Anterior cingulate cortex (tissue), 58 donors: ENCODE measurements at places on chromosomes 6 and 20.

GRCh38 chr6:165944002-165944466, 223.6 kb downstream of the TBXT start:
- no peak for DNase-seq

- DNase-seq = no peak
Observed at GRCh38 chr6:90619221-90619620, 32.3 kb upstream of the MAP3K7 start.

DNA sequence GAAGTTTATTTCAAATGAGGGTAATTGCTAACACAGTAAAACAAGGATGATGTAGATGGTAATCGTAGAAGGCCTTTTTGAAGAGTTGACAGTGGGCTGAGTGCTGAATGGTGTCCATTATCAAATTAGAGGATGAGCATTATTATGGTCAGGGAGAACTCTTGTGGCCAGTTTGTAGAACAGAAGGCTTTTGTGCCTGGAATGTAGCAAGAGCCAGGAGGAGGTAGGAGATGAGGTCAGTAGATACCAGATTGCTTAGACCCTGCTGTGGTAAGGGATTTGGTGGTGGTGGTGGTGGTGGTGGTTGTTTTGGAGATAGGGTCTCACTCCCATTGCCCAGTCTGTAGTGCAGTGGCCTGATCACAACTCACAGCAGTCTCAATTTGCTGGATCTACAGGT, 6.2 kb downstream of the CSE1L start:
- no peak for DNase-seq

GRCh38 chr6:38775870-38776269, 60.8 kb downstream of the DNAH8 start:
- DNase-seq = no peak

GRCh38 chr6:89675949-89676748, 37.6 kb upstream of the LYRM2 start:
- DNase-seq = no peak

GRCh38 chr6:139852488-139853140, 478.2 kb upstream of the CITED2 start:
- DNase-seq = no peak

DNA sequence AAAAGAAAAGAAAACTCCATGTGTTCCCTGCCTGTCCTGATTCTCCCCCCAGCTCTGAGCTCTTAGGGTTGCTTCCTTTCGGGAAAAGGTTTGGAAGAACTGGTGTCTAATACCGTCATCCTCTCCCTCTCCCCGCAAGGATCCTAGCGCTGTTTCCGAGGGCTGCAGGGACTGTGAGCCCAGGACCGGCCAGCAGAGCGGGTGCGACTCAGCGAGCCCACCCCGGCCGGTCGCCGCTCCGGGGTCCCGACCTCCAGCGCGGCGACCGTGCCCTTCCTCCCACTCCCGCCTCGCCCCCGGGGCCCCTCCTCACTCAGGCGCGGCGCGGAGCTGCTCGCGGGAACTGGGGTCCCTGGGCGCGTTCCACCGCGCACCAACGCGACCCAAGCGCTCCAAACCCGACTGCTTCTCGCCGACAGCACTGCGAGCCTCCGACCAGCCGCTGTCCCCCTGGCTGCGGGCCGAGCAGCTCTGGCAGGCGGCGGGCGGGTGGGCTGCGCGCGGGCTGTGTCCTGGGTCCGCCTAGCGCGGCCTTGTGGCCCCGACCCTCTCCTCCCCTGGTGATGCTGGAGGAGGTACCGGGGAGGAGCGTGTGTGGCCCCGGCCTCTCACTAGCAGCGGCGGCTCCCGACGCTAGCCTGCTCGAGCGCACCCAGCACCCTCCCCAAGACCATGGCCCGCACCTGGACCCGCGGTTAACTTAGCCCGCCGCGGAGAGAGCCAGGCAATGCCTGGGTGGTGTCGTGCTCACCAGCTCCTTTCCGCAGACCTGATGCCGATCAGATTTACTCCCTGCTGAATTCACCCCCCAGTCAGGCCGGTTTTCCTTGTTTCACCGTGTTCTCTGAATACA, at the start of gene PLA2G7:
Gene PLA2G7 (minus strand): TSS at position 509 of the 853 bp plus-strand sequence. CDS start 12,484 bp downstream, outside the sequence.
- no peak for DNase-seq

- DNase-seq = no peak
Observed at GRCh38 chr6:159061805-159062563, 17.2 kb upstream of the TAGAP start.

DNA sequence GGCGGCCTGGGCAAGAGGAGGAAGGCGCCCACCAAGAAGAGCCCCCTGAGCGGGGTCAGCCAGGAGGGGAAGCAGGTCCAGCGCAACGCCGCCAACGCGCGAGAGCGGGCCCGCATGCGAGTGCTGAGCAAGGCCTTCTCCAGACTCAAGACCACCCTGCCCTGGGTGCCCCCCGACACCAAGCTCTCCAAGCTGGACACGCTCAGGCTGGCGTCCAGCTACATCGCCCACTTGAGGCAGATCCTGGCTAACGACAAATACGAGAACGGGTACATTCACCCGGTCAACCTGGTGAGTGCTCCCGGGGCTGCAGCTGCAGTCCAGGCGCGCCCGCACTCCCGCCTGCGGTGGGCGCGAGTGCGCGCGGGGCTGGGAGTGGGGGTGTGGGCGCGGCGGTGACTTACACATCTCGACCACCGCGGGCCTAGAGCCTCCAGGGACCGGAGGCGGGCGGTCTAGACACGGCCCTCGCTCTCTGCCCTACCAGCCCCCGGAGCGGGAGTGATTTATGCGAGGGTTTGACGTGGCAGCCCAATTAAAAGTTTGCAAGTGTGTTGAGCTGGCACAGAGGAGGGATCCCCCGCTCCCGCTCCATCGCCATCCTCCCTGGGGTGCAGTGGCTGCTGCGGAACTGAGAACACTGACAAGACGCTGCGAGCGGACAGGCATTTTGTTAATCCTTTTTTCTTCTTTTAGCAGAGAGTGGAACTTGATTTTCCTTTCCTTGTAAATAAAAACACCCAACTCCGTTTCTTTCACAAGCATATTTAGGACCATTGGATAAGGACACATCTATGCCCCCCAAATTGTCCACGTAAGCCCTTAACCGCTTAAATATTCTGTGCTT, 867 bp downstream of the TCF21 start:
- no peak for DNase-seq

GRCh38 chr6:36873612-36874442, 776 bp downstream of the PPIL1 start:
- no peak for DNase-seq

GRCh38 chr20:21496452-21496851, 17.4 kb downstream of the NKX2-2 start:
- no peak for DNase-seq

DNA sequence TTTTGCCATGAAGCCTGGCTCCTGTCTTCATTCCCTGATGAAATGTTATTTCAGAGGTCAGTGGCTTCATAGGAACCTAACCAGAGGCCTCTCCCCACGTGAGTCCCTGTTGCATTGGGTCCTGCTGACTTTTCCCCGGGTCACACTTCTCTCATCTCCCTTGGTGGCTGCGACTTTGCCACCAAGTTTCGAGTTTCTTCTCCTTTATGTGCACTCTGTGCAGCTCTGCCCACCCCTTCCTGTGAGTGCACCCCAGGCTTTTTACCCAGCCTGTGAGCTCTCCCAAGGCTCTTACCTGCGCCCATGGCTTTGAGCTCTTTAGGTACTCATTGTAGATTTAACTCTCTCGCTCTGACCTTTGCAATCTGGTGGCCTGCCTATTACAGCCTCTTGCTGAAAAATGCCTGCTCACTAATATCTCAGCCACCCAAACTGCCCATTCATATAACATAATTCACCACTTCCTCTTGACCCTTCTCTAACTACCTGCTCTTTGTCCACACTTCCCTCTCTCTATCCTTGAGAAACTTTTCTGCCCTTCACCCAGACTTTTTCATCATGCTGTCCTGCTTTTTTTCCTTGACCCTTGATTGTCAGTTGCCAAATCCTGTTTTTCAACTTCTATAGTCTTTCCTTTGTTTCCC, 105.9 kb downstream of the SASH1 start:
- no peak for DNase-seq

DNA sequence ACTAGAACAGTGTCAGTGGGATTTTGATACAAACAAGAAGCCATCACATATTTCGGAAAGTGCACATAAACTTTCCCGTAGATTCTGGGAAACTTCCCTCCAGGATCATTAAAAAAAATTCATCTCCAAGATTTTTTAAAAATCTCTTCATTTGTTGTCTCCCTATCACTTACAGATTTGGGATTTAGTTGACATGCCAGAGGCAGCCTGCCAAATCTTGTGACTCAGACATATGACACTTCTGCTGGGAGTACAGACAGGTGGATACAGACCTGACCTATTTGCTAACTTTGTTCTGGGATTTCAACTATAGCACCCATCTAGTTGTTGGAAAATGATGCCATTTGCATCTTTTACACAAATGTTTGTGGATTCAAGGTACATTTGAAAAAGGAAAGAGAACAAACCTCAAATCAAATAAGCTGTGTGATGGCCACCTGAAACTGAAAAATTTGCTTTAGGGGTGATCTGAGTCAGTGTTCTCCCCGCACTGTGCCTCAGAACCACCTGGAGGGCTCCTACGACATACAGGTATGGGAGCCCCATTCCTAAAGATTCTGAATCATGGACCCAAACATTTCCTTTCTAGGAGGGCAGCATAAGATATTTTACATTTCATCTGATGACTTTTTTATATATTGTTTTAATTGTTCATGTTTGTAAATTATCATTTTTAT, 21.9 kb upstream of the CD2AP start:
- DNase-seq = no peak

DNA sequence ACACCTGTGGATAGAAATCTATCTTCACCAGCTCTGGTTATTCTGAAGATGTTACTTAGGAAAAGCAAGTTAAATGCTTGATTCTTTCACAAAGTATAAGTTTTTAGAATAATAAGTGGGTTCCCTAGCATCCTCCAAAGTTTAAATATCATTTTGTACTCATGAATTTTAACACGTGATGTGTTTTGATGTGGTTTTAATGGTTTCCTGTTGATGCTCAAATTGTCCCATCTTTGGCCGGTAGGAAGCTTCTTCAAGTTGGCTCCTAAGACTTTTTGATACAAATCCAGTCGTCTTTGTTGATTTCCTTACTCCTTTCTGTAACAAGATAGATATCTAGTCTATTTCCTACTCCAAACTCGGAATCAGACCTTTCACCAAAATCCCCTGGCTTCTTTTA, 94.5 kb upstream of the STXBP5 start:
- no peak for DNase-seq

DNA sequence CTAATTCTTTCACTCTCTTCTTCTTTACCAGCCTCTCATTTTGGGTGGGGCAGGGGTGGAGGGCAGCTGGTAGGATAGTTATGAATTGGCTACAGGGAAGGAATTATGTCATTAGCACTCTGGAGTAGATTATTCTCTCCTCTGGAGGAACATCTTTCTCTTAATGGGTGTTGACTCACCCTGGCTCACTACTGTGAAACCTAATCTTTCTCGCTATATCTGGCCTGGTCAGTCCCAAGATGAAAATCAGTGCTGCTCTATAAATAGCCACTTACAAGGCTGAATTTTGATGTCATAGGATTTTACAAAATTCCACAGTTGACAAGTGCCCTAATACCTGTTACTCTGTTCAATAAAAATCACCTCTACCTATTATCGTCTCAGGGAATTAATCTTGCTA, 151.3 kb downstream of the COL9A1 start:
- no peak for DNase-seq

DNA sequence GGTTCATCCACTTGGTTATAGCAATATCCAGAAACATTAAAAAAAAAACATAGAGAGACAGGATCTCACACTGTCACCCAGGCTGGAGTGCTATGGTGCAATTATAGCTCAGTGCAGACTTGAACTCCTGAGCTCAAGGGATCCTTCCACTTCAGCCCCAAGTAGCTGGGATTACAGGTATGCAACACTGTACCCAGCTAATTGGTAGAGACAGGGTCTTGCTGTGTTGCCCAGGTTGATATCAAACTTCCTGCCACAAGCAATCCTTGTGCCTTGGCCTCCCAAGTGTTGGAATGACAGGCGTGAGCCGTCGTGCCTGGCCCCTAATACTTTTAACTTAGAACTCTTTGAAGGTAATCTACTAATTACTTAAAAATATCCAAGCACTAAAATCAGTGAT, 818 bp upstream of the SLC17A1 start:
- DNase-seq = no peak

DNA sequence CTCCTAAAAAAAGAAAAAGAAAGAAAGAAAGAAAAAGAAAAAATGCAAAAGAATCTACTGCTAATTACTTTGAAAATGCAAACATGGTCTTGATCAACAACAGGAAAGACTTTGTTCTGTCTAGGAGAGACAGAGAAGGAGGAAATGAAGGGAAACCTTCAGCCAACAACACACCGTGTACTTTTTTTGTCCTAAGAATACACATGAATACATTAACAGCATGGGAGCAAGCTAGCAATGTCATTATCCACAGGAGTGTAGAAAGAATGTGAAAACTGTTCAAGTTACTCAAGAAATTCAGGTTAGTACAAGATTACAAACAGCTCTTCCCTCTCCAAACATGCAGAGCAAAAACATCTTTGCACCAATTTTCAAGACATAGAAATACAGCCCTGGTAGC, 326.3 kb downstream of the UBE3D start:
- no peak for DNase-seq

- DNase-seq = no peak
Observed at GRCh38 chr6:85756982-85757381, 114.3 kb upstream of the SYNCRIP start.

GRCh38 chr6:24664046-24664987, 2.4 kb downstream of the TDP2 start:
- no peak for DNase-seq

DNA sequence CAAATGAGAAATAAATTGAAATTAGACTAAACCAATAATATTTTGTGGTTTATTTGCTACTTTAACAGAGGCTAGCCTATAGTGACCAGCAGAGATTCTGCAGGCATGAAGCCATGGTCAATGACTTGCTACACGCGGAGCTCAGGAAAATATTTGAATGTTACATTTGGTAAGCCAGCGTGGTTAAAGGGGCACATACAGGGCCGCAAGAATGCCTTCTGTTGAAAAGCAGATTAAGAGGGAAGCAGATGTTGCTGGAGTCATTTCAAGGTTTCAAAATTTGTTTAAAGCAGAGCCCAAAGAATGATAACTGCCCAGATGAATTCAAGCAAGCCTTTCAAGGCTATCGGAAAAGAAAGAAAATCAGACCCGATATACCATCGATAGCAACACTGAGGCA, 294.3 kb upstream of the MAN1A1 start:
- DNase-seq = no peak

GRCh38 chr6:31339210-31339609, 17.8 kb downstream of the HLA-B start:
- DNase-seq = no peak

GRCh38 chr6:148608199-148608951, 138.5 kb upstream of the UST start:
- DNase-seq = no peak

DNA sequence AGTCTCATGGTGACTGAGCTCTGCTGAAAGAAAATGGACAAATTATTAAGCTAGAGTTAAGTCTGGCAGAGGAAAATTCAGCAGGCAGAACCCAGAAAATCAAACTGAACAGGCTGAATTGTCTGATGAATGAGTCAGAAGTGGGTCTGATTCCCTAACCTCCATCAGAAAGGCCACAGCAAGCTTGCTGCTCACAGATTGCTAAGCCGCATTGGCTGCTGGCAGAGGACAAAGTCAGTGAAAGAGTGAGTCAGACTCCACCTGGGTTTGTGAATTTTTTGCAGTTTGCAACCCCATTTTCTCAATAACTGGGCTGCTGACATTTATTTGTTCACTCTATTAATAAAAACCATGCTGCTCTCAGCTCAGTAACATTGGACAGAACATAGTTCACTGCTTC, 191.3 kb downstream of the EPM2A start:
- DNase-seq = no peak
